WTC11 (cell line): ENCODE measurements at places on chromosomes 3 and 15. TPM values are rescaled to one million over a fixed set of nuclear protein-coding genes. Genes with fewer than 3 reads are reported as not detected.

Gene ALDH1L1
- total RNA-seq: 0.78 to 2.0 TPM (median 1.2 TPM) in 3 replicates

Gene SCN11A
- 0.13 to 0.27 TPM (median 0.25 TPM) in 3 replicates for total RNA-seq

Gene SSUH2
- 0.44 to 0.94 TPM (median 0.57 TPM) in 3 replicates for total RNA-seq

Gene RMDN3
- total RNA-seq: 21.7 to 25.9 TPM (median 22.8 TPM) in 3 replicates

Gene OR5K2
- not detected in 3 replicates for total RNA-seq

Gene RARRES1
- total RNA-seq: 0.16 to 1.4 TPM (median 0.35 TPM) in 3 replicates

Gene C3orf20
- total RNA-seq: not detected in 3 replicates

Gene PPM1M
- total RNA-seq: 5.1 to 7.0 TPM (median 6.0 TPM) in 3 replicates

DNA sequence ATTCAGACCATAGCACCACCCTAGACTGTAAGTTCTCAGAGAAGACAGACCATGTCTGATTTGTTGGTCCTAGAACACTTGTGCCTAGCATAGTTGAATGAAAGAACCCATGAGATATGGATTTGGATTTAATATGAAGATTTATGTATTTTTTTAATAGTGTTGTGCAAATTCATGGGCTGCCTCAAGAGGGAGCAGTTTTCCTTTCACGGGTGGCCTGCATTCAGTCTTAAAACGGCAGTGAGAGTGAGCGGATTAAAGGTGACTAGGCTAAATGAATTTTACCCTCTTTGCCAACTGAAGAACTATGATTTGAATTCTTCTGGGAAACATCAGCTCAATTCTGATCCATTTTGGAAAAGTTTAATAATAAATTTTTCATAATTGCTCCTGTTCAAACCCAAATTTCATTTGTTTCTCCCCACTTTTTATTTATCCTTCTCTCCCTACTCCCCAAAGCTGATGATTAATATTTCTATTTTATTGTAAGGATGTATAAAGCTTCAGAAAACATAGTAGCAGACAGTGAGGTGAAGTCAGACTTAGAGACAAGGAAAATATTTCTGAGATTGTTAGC is 67.3 kb downstream of the MORC1 start:
- DNase-seq: no peak

DNA sequence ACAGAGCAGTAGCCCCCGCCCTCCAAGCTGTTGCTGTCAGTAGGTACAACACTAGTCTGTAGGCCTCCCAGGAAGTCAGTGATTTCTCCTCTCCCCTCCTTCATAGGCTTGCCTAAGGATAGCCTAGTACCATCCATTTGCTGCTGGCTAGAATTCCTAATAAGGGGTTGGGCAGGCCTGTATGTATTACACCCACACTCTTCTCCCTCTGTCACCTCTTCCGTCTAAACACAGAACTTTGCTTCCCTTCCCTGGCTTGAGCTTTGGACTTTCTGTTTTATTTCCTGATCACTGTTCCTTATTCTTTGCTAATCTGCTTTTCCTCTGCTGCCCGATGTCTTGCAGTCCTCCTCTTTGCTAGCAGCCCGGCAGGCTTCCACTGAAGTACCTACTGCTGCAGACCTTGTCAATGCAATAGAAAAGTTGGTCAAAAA is 93.4 kb upstream of the UMPS start:
- no peak for DNase-seq

- DNase-seq: no peak
Measured at GRCh38 chr3:17844236-17844635, 101.8 kb upstream of the TBC1D5 start.

DNA sequence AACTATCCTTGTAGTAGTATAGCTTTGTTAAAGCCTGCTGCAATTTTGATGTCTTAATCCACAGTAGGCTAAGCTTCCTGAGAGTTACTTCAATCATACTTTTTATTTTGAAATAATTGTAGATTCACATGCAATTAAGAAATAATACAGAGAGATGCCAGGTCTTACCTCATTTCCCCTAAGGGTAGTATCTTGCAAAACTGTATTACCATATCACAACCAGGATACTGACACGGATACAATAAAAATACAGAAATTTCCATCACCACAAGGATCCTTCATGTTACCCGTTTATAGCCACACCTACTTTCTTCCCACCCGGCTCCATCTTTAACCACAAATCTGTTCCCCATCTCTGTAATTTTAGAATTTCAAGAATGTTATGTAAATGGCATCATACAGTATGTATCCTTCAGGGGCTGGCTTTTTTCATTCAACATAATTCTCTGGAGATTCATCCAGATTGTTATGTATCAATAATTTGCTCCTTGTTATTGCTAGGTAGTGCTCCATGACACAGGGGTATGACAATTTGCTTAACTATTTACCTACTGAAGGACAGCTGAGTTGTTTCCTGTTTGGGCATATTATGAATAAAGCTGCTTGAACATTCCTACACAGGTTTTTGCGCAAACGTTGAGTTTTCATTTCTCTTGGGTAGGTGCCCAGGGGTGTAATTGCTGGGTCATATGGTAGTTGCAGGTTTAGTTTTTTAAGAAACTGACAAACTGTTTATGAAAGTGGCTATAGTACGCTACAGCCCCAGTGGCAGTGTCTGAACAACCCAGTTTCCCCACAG is 21.6 kb downstream of the BDH1 start:
- DNase-seq: no peak

GRCh38 chr3:150259526-150260397 is 148.3 kb upstream of the TSC22D2 start:
- no peak for DNase-seq
